ENCODE measurements at places on chromosomes 5 and 9.
A peak's percentile ranks its signal among the peaks of the same experiment; 100 is the strongest.

GRCh38 chr5:177510567-177511053 is 984 bp upstream of the DOK3 start:
- DNase-seq = no peak

DNA sequence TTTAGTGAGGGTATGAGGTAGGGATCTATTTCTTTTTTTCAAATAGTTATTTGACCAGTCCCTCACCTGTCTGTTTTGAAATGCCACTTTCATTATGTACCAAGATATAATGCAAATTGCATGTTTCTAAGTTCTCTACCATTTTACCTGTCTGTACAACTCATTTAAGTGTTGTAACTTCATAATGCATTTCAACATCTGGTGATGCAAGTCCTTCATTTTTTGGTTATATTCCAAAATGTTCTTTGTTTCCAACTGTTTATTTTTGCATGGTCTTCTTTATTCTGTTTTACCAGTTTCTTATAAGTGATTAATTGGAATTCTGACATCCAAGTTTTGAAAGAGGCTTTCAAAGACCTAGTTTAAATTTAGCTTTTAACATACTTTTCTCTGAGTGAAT is 26.8 kb downstream of the TDRD7 start:
- DNase-seq = no peak

- peak; percentile 68 for DNase-seq
Measured at GRCh38 chr9:127935765-127936221, 1.9 kb downstream of the DPM2 start.

- no peak for DNase-seq
Measured at GRCh38 chr9:34732886-34733285, 22.9 kb upstream of the CCL21 start.

GRCh38 chr5:152389208-152389849 is 15.8 kb downstream of the NMUR2 start:
- no peak for DNase-seq

DNA sequence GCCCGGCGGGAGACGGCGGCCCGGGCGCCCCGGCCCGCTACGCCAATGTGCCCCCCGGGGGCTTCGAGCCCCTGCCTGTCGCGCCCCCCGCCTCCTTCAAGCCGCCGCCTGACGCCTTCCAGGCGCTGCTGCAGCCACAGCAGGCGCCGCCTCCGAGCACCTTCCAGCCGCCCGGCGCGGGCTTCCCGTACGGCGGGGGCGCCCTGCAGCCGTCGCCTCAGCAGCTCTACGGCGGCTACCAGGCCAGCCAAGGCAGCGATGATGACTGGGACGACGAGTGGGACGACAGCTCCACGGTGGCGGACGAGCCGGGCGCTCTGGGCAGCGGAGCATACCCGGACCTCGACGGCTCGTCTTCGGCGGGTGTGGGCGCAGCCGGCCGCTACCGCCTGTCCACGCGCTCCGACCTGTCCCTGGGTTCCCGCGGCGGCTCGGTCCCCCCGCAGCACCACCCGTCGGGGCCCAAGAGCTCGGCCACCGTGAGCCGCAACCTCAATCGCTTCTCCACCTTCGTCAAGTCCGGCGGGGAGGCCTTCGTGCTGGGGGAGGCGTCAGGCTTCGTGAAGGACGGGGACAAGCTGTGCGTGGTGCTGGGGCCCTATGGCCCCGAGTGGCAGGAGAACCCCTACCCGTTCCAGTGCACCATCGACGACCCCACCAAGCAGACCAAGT is 723 bp downstream of the SNX18 start:
- DNase-seq = peak; percentile 53

GRCh38 chr9:89969156-89969675 is 364.4 kb downstream of the GADD45G start:
- DNase-seq = no peak

DNA sequence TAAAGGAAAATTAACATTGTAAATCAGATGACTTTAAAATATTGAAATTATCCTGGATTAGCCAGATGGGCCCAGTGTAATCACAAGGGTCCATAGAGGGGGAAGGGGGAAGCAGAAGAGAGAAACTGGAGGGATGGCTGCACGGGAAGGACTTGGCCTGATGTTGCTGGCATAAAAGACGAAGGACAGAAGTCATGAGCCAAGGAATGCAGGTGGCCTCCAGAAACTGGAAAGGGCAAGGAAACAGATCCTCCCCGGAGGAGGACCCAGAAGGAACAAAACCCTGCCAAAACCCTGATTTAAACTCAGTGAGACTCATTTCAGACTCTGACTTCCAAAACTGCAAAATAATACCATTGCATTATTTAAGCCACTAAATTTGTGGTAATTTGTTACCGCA is 100.2 kb downstream of the ADAMTS2 start:
- no peak for DNase-seq

GRCh38 chr5:130155345-130156011 is 251.2 kb downstream of the CHSY3 start:
- no peak for DNase-seq

- no peak for DNase-seq
Measured at GRCh38 chr9:69943148-69943806, 100.4 kb upstream of the MAMDC2 start.

DNA sequence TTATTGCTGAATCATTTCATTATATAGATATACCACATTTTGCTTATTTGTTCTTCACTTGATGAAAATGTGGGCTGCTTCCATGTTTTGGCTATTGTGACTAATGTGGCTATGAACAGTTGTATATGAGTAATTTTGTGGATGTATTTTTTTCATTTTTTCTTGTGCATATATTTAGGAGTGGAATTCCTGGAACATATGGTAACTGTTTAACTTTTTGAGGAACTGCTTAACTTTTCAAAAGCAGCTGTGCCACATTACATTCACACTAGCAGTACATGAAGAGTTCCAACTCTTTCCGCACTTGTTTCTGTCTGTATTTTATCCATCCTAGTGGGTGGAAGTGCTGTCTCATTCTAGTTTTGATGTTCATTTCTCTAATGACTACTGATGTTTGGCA is 67.8 kb downstream of the JAK2 start:
- no peak for DNase-seq

GRCh38 chr5:117242028-117242427 is 667.4 kb upstream of the SEMA6A start:
- DNase-seq = no peak

GRCh38 chr5:118233606-118234005 is 754.7 kb downstream of the DTWD2 start:
- no peak for DNase-seq

GRCh38 chr9:75235632-75236031 is 147.3 kb downstream of the OSTF1 start:
- DNase-seq = no peak

- no peak for DNase-seq
Measured at GRCh38 chr5:81698813-81699212, 52.1 kb downstream of the SSBP2 start.

DNA sequence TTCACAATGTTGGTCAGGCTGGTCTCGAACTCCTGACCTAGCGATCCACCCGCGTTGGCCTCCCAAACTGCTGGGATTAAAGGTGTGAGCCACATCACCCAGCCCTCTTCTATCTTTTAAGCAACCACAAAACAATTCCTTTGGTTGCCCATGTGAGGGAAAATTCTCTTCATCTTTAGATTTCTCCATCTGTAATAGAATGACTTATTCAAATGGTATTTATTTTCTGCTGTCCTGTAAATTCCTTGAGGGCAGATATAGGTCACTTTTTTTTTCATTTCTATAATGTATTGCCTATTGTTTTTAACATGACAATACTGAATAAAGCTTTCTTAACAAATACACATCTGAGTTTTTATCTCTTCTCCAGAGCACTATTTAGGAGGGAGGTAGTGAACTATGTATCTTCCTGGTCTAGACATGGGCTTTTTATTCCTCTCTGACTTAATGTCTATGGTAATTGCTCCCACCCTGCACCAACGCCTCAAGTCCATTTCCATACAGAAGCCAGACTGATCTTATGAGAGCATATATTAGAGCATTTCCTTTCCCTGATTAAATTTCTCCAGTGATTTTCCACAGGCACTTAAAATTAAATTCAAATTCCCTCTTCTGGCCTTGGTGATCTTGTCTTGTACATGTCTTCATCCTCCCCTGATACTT is 595.6 kb downstream of the CAAP1 start:
- no peak for DNase-seq

DNA sequence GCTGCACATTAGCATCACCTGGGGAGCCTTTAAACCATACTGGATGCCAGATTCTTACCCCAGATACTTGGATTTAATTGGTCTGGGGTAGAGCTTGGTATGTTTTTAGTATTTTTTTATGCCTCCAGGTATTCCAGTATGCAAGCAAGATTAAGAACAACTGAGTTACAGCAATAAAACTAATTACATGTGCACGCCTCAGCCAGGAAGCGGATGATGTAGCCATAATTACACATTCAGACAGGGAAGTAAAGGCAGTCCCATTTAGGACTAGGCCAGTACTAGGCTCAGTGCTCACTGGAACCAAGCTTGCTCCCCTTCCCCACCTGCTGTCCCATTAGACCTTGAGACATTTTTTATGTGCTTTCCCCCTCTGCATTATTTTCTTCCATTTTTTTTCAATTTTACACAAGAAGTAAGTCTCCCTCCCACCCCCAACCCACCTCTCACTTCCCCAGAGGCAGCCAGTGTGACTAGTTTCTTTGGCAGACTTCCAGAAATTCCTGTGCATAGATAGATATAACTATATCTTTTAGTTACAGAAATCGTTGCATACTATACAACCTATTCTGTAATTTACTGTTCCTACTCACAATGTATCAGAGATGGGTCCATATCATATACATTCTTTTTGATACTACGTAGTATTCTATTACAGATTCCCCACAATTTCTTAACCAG is 7.1 kb upstream of the GNAQ start:
- DNase-seq = no peak

DNA sequence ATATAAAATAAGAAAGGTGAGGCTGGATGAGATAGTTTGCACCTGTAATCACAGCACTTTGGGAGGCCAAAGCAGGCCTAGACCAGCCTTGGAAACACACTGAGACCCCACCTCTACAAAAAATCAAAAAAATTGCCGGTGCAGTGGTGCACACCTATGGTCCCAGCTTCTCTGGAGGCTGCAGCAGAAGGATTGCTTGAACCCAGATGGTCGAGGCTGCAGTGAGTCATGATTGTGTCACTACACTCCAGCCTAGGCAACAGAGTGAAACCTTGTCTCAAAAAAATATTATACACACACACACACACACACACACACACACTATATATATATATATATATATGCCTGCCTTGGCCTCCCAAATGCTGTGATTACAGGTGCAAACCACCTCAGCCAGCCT is 1.3 kb downstream of the SLC35D2 start:
- DNase-seq = no peak

GRCh38 chr9:82209797-82210470 is 221.4 kb downstream of the SPATA31D1 start:
- DNase-seq = no peak

GRCh38 chr9:27308691-27309390 is 11.9 kb upstream of the EQTN start:
- no peak for DNase-seq

DNA sequence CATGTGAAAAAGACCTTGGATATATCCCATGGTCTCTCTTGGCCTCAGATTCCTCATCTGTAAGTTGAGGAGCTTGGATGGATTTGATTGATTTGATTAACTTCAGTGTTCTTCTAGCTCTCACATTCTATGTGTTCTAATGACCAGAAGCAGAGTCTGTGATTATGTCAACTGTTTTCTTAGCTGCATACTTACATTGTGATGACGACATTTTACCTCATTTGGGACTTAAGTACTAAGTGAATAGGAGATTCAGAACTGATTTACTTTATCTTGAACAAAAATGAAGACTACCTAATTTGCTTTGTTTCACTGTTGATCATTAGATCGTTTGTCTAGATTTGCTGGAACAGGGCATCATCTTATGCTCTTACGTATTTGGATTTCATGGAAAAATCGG is 427.7 kb downstream of the SH3GL2 start:
- DNase-seq = no peak

DNA sequence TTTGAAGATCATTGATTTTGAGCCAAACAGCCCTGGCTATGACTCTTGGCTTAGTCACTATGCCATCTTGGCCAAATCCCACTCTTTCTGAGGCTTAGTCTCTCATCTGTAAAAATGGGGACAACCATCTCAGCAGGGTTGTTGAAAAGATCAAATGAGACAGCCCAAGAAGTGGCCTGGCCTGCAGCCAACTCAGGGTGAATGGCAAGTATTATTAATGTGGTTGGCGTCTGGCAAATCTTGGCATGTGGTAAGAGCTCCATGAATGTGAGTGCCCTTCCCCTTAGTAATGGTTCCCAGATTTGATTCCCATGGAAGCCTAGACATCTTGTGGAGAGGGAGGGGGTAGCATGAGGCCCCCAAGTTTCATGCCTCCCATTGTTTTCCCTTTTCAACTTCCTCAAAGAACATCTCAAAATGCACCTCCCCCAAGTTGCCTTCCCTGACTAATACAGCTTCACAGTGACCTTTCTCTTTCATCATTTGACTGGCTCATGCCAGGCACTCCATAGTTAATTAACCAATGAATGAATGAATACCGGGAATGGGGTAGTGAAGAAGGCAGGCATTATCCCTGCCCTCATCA is 11.8 kb upstream of the TGFBI start:
- DNase-seq = peak; percentile 59

GRCh38 chr5:132877938-132878337 is 4.5 kb downstream of the LEAP2 start:
- DNase-seq = no peak

DNA sequence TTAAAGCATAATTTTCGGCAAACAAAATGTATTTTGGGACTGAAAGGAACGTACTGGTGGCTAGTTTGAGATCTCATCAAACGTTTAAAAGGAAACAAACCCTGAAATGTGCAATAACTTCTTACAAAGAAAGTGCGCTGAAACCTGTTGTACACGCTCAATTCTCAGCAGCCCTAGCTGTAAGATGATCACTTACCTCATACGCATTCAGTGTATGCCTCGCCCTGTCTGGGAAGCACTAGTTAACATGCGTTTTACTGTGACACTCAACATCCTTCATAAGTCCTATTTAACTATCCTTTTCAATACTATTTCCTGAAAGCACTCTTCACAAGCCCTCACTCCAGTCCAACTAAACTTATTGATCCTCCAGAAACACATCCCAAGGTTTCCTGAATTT is 485.0 kb upstream of the EDIL3 start:
- DNase-seq = no peak

DNA sequence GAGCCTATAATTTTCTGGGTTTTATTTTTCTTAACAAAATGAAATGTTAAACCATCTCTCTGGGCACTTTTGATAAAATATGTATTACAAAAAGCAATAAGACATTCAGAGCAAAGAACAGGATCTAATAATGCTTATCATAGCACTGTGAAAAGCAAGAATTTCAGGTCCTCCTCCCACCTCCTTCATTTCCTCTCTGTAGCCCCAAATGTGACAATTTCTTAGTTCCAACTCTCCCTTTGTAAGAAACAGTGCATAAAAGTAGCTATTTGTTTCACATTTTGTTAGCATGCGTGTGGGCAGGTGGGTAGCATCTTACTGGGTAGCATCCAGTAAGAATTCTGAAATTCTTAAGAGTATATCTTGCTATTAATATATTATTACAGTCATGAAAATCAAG is 130.9 kb upstream of the RASA1 start:
- no peak for DNase-seq
